ENCODE measurements at places on chromosomes 5 and 9. TPM values are rescaled to one million over a fixed set of nuclear protein-coding genes. Genes with fewer than 3 reads are reported as not detected.

- no peak for DNase-seq
Measured at GRCh38 chr9:87435189-87435880, 62.3 kb upstream of the DAPK1 start.

C9orf152 gene
- total RNA-seq, result not detected

DNA sequence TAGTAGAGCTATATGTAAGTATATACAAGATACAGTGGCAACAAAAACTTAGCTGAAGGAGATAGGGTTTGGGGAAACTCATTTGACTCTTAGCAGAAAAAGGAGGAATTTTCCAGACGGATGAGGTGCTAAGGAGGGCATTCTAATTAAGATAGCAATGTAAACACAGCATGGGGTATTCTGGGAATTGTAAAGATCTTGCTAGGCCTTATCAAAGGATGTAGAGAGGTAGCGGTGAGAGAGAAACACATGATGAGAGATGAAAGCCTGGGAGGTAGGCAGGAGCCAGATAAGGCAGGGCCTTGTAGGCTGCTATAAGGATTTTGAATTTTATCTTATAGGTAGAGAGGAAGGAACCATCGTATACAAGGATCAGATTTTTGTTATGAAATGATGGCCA lies 106.6 kb upstream of the KCNN2 start:
- DNase-seq, result no peak

GRCh38 chr9:128113526-128114325 lies 13.8 kb downstream of the PTGES2 start:
- peak; percentile 72 for DNase-seq
